ENCODE measurements at places on chromosomes 5 and 9.

- DNase-seq: no peak
Observed at GRCh38 chr9:82423700-82424099, 435.1 kb downstream of the SPATA31D1 start.

DNA sequence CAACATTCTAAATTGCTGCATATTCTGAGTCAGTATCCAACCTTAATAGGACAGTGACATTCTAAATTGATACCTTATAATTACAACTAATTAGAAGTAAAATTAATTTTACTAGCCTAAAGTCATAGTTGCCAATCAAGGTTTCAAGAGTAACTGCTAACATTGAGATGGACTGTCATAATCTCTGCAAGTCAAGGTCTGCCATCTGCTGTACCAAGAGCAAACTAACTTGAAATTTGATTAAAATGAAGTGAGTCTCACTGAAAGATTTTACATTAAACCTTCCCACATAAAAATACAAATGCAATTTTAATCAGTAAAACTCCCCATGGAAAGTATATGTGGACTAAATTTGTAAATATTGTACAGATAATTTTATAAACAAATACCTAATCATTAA is 235.3 kb downstream of the PRDM9 start:
- DNase-seq: no peak

GRCh38 chr9:3980771-3981170 is 319.1 kb downstream of the GLIS3 start:
- DNase-seq: no peak

DNA sequence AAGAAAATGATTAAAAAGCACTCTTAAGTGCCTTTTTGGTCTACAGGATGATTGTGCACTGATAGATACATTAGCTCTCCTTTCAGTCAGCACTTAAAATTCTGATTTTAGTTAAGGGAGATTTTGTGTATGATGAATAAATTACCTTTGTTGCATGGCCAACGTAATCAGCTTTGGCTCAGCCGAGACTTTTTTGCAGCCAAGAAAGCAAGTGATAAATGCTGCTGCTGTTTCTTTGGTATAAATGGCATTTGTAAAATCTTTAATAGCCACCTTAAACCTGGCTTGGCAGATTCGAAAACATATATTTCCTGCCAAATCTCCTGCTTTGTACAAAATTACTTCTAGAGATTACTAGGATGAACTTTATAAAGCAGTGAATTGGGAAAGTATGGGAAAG is 147.7 kb downstream of the DCP2 start:
- no peak for DNase-seq

DNA sequence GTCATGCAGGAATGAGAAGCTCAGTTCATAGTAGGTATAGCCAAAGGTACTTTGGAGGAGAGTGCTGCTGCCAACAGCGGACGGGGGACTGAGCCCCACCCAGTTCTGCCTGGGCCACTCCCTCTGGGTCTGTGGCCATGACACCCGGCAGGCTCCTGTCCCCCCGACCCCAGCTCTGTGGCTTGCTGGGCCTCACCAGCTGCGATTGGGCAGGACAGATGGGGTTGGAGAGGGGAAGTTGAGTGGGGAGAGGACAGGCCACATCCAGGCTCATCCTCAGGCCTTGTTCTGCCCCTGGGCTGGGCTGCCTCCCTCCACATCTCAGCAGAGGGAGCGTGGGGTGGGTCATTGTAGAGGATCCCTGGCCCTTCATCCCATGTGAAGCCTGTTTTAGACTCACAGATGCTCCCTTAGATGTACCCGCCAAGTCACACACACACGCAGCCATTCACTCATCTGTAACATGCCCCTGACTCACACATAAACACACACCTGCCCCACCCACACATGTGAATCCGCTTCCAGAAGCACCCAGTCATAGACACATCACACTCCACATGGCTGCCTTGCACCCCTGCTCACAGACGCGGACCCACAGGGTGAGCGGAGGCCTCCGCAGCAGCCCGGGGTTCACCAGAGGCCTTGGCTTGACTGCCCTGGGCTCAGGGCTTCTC is 48.8 kb downstream of the NTNG2 start:
- DNase-seq: no peak

GRCh38 chr5:151855701-151856100 is 69.0 kb downstream of the GLRA1 start:
- DNase-seq: no peak

DNA sequence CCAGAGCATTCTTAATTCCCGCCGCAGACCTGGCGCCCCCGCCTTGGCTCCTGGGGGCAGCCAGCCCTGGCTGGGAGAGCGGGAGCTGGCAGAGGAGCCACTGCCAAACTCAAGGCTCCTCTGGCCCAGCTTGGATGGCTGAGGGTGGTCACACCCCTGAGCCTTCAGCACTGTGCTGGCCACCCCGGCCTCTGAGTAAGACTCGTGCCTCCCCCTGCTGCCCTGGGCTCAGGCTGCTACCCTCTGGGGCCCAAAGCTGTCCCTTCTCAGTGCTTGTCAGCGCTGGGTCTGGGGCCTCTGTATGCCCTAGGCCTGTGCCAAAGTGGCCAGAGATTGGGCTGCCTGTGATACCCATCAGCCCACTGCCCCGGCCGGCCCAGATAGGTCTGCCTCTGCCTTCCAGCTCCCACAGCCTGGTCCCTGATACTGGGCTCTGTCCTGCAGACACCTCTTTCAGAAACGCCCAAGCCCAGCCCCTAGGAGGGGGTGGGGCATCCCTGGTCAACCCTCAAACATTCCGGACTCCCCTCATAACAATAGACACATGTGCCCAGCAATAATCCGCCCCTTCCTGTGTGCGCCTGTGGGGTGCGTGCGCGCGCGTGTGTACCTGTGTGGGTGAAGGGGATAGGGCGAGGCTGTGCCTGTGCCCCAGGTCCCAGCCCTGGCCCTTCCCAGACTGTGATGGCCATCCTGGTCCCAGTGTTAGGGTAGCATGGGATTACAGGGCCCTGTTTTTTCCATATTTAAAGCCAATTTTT is 4.4 kb upstream of the PRR7 start:
- DNase-seq: no peak

- DNase-seq: no peak
Observed at GRCh38 chr5:36089989-36090388, 23.3 kb upstream of the UGT3A2 start.

DNA sequence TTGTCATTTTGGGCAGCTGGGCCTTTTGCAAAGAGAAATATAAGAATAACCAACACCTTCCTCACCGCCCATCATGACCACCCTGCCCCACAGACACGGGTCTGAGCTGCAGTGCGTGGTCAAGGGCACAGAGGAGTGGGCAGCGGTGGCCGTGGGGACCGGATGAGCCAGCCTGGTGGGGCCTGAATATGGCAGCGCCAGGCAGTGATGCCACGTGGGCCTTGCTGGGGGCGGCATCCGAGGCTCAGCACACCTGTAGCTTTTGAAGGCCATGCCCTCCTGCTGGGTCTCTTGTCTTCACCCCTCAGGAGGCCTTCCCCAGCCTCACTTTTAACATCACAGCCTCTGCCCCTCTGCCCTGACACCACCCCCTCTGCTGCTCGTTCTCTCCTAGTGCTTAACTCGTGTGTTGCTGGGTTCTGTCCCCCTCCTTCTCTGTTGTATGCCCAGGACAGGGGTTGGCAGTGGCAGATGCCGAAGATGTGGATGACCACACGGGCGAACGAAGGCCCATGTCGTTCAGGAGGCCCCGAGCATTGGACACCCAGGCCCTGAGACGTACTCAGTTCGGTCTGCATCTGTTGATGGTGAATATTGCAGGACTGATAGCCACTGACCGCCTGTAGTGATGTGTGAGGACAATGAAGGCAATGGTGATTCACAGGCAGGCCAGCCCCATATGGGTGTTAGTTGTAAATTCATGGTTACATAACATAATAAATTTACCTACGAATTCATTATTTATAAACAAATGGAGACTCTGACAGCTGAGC is 46.0 kb downstream of the AHRR start:
- DNase-seq: no peak

DNA sequence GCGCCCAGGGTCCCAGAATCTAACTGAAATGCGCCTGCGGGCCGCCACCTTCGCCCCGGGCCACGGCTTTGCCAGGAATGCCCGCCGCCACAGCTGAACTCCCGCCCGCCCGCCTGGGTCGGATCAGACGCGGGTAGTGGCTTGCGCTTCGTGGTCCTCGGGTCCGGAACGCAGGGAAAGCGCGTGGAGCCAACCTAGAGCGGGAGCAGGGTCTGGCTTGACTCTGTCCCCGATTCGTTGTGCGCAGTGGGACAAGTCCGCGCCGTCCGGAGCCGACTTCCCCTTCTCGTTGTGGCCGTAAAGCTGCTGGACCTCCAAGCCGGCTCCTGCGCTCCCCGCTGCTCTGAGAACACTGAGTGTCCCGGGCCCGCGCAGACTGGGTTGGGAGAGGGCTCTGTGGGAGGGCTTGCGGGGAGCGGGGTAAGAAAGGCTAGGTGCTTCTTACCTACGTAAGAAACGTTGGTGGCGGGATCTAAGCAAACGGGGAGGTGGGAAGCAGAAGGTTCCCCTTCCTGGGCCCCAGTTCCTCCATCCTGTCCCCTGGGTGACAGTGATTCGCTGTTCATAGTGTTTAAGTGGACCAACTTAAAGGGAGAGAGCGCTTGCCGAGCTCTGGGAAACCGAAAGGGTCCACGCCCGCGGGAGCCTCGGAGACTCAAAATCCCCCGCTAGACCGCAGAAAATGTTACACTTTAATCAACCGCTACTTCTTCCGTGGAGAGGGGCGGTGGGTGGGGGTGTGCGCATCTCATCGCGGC is 4.4 kb upstream of the FOXE1 start:
- DNase-seq: no peak

DNA sequence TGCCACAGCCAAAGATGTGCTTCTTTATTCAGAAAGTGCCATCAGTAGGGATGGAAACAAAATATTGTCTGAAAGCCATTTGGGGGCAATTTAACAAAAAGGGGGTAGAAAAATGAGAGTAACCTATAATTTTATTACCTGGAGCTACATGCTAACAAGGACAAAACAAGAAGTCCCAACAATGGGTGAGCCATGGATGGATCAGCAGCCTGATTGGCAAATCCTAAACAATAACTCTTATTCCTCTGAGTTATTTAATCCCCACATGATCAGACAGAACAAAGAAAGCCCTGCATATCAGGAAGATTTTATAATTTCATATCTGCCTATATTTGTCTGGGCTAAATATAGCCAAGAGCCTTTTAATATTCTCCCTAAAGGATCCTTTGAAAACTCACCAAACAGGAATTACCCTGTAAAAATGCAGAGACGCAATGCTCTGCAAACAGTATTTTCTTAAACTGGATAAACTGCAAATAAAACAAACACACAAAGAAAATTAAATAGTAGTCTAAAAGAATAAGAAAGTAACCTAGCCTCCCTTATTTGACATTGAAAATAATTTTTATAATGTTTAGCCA is 483.4 kb downstream of the ZNF608 start:
- DNase-seq: no peak

All from esophagus squamous epithelium (tissue), 5 donors.